Spleen (tissue), 13 donors: ENCODE measurements at places on chromosomes 6 and 20.

DNA sequence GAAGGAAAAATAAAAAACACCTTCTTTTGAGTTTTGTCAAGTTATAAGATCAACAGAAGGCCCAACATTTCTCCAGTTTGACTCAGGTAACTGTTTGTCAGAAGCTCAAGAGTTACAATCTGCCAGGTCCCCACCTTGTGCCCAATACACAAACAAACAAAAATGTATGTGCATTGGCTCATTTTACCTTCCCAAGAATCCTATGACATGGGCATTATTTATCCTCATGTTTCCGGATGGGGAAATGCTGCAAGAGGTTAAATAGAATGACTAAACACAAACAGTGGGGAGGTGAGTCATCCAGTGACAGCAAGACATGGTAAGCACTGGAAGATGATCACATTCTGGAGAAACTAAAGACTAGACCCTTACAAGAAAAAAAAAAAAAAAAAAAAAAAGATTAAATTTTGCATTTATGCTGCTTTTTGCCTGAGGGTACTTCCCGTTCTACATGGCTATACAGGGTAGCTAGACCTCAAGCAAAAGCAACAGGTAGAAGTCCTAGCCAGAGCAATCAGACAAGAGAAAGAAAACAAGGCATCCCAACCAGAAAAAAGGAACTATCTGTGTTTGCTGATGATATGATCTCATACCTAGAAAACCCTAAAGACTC is 23.6 kb upstream of the ANKRD60 start:
- DNase-seq = no peak

GRCh38 chr6:27138837-27139755 is 108.4 kb upstream of the PRSS16 start:
- DNase-seq = peak; percentile 89

DNA sequence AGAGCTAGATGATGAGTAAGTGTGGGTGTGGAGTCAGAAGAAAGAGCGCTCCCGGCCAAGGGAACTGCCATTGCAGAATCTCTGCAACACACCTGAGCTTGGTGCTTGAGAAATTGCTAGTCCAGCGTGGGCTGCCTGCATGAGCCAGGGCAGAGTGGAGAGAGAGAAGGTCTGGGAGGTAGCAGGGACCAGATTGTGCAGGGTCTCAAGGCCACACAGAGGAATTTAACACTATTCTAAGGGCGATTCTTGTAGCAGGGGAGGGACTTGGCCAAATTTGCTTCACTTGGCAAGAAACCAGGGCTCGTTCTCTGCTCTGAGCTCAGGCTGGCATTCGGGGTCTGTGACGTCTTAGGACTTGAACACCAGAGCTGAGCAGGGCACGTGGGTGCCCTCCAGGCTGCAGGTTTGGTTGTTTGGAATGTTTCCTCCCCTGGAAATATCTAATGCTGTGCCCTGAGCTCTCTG is 53.5 kb downstream of the BCAS4 start:
- DNase-seq = no peak

GRCh38 chr6:39843305-39844020 is 51.3 kb downstream of the DAAM2 start:
- no peak for DNase-seq

DNA sequence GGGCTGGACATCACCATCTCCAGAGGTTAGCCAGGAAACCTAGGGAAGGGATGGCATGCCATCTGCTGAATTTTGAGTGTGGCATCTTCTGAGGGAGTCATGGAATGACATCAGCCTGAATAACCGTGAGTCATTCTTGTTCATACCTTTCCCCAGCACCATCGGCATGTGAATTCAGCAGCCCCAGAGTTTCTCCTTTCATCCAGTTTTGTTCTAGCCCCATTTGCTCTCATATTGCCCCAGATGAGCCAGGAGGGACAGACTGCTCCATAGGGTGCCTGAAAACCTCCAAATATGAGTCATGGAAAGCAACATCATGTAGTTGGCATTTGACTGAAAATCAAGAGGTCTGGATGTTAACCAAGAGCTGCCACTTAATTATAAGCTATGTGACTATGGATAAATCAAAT is 219.2 kb upstream of the SGK1 start:
- no peak for DNase-seq

- no peak for DNase-seq
Measured at GRCh38 chr6:21992178-21992967, 304.5 kb downstream of the PRL start.

- DNase-seq = no peak
Measured at GRCh38 chr6:73506246-73506645, 14.6 kb downstream of the EEF1A1 start.

DNA sequence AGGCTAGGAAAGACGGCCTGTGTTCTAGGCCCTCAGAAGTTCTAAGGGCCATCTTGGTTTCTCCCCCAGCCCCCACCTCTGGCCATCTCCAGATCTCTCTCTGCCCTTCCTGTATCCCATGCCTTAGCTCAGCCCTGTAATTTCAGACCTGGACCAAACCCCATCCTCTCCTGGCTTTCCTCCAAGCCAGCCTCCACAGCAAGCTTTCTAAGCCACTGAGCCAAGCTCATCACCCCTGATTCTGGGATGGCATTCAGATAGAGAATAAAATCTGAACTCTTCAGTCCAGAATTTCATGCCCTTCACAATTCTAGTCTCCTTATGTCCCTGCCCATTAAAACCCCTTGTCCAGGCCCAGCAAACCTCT is 18.9 kb upstream of the CCM2L start:
- DNase-seq = no peak

DNA sequence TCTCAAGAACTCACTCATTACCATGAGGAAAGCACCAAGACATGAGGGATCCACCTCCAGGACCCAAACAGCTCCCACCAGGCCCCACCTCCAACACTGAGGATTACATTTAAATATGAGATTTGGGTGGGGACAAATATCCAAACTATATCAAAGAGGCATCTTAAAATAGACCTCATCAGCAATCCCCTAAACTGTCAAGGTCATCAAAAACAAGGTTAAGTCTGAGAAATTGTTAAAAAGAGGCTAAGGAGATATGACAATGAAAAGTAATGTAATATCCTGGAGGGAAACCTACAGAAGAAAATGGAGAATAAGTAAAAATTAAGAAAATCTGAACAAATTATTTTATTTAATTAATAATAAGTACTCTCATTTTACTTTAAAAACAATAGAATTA is 922.3 kb downstream of the HACE1 start:
- no peak for DNase-seq

DNA sequence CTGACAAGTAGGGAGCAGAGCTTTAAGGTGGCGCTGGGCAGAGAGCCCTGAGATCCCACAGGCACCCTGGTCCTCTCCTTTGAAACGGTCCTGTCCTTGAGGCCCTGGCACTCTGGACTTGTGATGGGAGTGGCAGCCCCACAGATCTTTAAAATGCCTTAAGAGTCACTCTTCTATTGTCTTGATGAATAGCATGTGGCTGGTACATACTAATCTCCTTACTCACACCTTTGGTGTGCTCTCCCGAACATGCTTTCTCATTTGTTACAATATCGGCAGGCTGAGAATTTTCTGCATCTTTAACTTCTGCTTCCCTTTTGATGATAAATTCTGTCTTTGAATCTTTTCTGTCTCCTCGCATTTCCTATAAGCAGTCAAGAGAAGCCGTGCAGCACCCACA is 333.8 kb downstream of the TFAP2A start:
- no peak for DNase-seq

GRCh38 chr20:59835448-59836395 is 97.7 kb downstream of the SYCP2 start:
- DNase-seq = peak; percentile 72

GRCh38 chr20:63080411-63080810 is 73.6 kb upstream of the BHLHE23 start:
- peak; percentile 49 for DNase-seq

- DNase-seq = peak; percentile 82
Measured at GRCh38 chr20:17648791-17649730, 33.0 kb downstream of the RRBP1 start.

- DNase-seq = no peak
Measured at GRCh38 chr6:71345476-71346333, 57.1 kb downstream of the OGFRL1 start.

DNA sequence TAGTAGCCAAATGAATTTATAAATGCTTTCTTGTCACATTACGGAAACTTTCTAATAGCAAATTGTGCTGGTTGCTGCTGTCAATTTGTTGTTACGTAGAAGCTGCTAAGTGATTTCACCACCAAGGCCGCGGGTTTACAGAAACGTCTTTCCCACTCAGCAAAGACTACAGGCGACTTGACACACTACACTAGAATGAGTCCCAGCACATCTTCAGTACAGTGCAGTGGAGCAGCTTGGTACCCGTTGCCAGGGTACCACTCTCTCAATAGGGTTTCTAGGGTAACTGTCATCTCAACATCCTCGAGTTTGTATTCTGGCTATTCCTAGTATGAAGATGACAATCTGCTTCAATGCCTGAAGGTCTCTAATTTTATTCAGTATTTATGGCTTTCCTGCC is 22.7 kb upstream of the ZDHHC14 start:
- DNase-seq = no peak
